ENCODE measurements at places on chromosomes 16 and 17. TPM values are rescaled to one million over a fixed set of nuclear protein-coding genes. Genes with fewer than 3 reads are reported as not detected.

The CDH5 gene
- total RNA-seq, result 0.45 TPM

The MKS1 gene
- total RNA-seq, result 38.2 TPM

The MARCHF10 gene
- total RNA-seq, result 0.25 TPM

The INCA1 gene
- total RNA-seq, result 0.86 TPM

The KRT33B gene
- not detected for total RNA-seq

The KRT20 gene
- total RNA-seq, result not detected

The LITAFD gene
- total RNA-seq, result not detected

The KRTAP2-3 gene
- total RNA-seq, result not detected

The TNFRSF13B gene
- not detected for total RNA-seq

The TMEM208 gene
- total RNA-seq, result 36.1 TPM

The NPIPA5 gene
- total RNA-seq, result 6.0 TPM

The SPATA22 gene
- total RNA-seq, result not detected

The KRTAP1-5 gene
- not detected for total RNA-seq

The SCARF1 gene
- total RNA-seq, result 1.1 TPM

The C16orf96 gene
- total RNA-seq, result 0.30 TPM

The MT3 gene
- not detected for total RNA-seq

The CBLN1 gene
- total RNA-seq, result 1.0 TPM

The QPRT gene
- total RNA-seq, result 79.5 TPM

The P2RX1 gene
- not detected for total RNA-seq

The PTGES3L gene
- total RNA-seq, result 3.5 TPM

The STH gene
- total RNA-seq, result not detected

The SLC13A2 gene
- total RNA-seq, result not detected

The TPSG1 gene
- not detected for total RNA-seq

The CIBAR2 gene
- not detected for total RNA-seq

The ADAM11 gene
- 6.0 TPM for total RNA-seq

The SPATA32 gene
- total RNA-seq, result 0.23 TPM

The RASL10B gene
- 31.7 TPM for total RNA-seq

The SEPTIN1 gene
- total RNA-seq, result 2.9 TPM

The ZNF747 gene
- total RNA-seq, result 11.3 TPM

The SDR42E2 gene
- not detected for total RNA-seq

The CACNG5 gene
- not detected for total RNA-seq
